ENCODE measurements at places on chromosomes 2 and 18.

DNA sequence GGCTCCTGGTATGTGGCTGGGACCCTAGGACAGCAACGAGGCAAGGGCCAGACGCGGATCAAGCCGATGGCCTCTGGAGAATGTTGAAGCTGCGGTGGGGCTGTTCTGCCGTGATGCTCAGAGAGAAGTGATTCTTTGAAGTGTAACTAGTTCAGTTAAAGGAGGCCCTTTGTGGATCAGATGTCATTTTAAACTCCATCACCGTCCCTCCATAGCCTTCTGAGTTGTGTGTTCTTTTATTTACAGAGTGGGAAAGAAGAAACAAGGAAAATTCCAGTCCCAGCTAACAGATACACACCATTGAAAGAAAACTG lies 403 bp downstream of the PNO1 start:
- DNase-seq = no peak

DNA sequence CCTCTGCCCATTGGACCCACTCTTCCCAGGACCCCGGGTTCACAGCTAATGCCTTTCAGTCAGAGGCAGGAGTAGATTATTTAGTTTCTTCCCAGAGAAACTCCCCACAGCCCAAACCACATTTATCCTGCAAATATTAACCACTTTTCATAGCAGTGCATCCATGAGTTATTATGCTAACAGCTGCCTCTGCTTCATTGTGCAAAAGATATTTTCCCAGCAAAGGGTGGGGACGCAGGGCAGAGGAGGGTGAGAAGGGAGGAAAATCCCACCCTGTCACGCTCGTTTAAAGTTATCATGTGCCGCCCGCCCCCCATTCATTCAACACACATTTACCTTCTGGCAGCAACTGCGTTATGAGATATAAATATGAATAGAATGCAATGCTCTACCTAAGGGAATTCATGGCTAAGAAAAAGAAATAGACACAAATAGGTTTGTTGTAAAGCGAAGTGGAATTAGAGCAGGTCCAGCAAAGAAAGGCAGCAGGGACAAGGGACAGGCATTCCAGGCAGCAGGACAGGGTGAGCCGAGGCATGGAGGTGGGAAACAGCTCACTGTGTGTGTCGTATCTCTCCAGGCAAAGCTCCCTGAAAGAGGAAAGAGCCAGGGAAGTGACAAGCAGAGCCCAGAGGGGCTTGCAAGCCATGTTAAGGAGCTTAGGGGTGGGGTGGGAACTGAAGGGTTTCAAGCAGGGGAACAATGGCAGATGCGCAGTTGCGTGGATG lies 46.3 kb upstream of the LTBP1 start:
- DNase-seq = no peak

DNA sequence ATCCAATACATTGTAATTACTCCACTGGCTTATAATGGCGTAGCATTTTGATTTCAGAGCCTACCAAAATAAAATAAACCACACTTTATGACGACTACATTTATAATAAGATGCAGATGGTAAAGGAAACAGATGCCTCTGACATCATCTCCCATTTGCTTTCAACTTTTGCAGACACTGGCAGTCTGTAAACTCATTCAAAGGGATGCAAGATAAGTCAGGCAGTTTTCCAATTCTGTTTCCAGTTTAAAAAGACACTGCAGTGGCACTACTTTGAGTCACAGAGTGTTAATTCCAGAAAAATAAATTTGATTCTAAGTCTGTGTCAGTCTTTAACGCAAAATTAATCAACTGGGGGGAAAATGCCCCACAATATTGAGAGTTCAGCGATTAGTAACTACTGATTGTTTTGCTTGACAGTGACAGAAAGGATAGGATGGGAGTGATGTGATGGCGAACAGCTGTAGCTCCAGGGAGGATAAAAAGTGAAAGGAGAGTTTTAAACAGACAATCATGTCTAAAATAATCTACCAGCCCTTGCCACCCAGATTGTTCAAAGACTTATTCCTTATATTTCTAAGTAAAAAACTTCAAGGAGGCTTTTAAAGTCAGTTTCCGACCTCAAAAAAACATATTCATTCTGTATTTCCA lies 6.7 kb downstream of the DSEL start:
- DNase-seq = no peak

GRCh38 chr2:144339048-144339447 lies 180.9 kb downstream of the ZEB2 start:
- DNase-seq = no peak

- DNase-seq = no peak
Measured at GRCh38 chr2:182713601-182714000, 2.5 kb upstream of the DNAJC10 start.

- no peak for DNase-seq
Measured at GRCh38 chr2:16614314-16614860, 51.2 kb downstream of the CYRIA start.

GRCh38 chr2:175309799-175310198 lies 128.3 kb upstream of the ATP5MC3 start:
- no peak for DNase-seq

DNA sequence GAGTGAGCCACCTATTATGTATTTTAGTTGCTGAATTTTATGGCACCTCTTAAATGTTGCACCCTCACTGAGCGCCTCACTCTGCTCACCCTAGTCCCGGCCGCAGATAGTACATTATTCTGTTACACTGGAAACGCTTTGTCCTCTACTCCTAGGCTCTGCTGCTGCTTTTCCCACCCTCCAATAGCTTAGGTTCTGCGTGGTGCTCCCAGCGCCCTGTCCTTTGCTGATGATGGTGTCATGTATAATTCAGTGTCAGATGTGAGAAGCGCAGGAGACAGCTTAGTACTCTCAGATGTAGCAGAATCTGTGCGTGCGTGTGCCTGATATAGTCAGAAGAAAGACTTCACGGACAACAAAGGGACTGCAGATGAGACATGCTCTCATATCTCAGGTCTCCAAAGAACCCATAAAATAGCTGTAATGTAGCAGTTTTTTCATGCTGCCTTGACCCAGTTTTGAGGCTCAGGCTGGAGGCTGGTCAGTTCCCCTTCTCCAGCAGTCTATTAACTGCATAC lies 1.4 kb upstream of the REEP1 start:
- DNase-seq = no peak

DNA sequence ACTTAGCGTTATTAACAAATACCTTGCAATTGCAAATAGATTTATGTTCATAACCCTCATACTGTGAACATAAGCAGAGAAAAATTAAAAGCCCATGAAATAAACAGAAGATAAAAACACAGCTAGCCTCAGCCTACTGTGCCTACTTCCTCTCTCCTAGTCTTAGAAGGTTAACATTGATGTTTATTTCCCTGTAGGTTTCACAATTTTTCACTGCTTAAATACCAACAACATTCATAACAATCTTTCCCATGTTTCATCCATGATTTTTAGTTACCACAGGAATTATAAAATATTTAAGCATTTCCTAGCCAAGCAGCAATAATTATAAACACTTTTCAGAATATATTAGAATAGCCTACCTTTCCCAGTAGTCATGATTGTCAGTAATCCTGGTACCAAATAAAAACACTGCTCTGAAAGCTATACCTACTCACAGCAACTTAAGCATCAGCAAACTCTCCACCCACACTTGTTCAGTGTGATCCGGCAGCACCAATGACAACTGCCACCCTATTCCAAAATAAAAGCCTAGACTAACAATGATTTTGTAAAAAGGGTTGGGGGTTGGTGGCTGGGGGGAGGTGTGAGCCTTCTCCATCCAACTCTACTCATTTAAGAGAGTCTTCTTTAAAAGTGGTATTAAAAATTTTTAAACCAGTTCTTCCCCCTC lies 40.6 kb upstream of the RNU4ATAC start:
- DNase-seq = no peak

GRCh38 chr2:2102866-2103653 lies 228.0 kb downstream of the MYT1L start:
- DNase-seq = no peak

DNA sequence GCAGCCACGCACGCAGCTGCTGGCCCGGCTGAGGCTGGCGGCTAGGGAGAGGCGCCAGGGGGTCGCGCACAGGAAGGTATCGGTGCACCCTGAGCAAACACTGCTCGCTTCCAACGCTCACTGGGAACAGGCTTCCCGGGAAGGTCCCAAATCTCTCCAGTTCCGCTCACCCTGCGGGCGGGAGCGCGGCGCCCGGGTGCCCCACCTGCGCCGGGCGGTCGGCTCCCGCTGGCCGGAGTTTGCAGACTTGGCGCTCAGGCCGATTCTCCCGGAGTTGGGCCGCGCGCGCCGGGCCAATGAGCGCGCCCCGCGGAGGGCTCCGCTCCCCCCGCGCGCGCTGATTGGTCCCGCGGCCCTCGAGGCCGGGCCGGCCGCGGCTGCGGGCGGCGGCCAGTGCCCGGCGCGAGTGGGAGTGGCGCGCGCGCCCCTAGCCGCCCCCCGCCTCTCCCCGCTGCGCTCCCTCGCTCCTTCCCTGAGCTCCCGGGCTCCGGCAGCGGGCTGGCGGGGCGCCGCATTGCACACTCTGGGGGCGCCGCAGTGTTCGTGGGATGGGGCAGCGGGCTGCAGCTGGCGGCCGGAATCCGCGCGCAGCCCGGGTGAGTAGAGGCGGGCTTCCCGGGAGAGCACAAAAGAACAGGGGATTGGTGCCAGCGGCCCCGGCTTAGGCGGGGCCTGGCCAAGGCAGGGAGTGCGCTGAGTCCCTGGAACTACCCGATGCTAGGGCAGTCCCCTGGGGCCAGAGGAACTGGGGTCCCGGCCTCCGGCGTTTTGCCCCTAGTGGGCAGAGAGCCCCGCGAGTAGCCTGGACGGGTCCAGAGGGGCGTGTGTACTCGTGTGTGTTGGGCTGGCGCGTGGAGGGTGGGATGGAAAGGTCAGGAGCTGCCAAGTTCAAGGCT lies at the start of gene LYPD6:
TSS of gene LYPD6 (plus strand) at position 461 of the 896 bp plus-strand sequence. CDS start 107,122 bp downstream, outside the sequence.
- no peak for DNase-seq

DNA sequence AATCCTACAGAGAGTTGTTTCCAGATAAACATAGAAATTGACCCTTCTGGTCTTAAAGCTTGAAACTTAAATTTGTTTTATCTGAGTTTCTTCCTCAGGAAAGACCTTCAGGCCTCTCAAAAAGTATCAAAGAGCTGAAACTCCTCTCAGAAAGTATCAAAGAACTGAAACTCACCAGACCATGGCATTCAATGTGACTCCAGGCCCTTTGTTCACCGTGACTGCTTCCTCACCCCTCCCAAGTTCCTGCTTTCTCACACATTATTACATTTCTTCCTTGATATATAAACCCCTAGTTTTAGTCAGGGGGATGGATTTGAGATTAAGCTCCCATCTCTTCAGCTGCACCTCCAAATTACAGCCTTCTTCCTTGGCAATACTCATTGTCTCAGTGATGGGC lies 6.0 kb downstream of the ANKMY1 start:
- DNase-seq = no peak

DNA sequence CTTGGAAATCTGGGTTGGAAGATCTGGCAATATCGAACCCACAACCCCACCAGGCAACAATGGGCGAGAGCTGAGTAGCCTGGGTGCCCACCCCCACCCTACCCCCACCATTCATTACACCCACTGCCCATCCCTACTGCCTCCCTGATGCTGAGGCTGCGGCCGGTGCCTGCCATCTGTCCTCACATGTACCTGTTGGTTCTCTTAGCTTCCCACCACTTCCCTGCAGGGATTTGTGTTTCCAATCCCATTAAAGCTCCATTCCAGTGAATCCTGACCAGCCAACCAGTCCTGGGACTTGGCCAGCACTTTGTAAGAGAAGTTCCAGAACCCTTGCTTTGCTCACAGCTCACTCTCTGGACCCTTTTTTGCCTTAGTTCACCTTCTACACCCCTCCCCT lies 163.0 kb upstream of the SH3BP4 start:
- DNase-seq = no peak

GRCh38 chr2:172094294-172095145 lies 8.2 kb downstream of the DLX2 start:
- no peak for DNase-seq

- no peak for DNase-seq
Measured at GRCh38 chr18:41695441-41695840, 259.6 kb upstream of the PIK3C3 start.

DNA sequence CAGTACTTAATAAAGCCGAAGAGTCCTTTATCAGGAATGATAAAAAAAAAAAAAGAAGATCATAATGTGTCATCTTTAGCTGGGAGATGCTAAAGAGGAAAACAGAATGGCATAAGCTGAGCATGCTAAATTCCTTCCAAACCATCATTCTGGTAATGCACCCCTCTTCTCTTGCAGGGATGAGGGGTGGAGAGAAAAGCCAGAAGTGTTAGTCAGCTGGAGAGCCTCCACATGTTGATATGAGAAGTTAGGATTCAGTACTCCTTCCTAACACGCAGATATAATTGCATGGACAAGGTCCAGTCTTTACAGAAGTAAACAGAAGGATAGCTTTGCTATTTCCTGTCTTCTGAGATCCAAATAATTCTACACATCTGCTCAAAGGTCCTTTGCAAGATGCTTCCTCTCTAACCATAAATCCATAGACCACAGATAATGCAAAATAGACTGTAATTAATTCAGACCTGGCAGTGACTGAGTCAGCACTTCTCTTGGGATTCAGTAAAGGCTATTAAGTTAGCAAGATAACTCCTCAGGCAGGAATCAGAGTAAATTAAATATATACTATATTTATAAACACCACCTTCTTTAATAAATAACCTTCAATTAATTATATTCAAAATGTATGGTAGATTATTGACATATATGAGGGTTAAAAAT lies 930.0 kb upstream of the KLHL29 start:
- DNase-seq = no peak

DNA sequence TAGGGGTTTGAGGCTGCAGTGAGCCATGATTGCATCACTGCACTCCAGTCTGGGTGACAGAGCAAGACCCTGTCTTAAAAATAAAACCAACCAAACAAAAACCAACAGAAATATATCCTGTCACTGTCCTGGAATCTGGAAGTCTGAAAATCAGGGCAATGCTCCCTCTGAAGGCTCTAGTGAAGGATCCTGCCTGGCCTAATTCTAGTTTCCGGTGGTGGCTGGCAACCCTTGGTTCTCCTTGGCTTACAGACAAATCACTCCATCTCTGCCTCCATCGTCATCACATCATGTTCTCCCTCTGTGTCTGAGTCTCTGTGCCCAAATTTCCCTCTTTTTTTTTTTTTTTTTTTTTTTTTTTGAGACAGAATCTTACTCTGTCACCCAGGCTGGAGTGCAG lies 15.9 kb upstream of the VPS4B start:
- DNase-seq = no peak

DNA sequence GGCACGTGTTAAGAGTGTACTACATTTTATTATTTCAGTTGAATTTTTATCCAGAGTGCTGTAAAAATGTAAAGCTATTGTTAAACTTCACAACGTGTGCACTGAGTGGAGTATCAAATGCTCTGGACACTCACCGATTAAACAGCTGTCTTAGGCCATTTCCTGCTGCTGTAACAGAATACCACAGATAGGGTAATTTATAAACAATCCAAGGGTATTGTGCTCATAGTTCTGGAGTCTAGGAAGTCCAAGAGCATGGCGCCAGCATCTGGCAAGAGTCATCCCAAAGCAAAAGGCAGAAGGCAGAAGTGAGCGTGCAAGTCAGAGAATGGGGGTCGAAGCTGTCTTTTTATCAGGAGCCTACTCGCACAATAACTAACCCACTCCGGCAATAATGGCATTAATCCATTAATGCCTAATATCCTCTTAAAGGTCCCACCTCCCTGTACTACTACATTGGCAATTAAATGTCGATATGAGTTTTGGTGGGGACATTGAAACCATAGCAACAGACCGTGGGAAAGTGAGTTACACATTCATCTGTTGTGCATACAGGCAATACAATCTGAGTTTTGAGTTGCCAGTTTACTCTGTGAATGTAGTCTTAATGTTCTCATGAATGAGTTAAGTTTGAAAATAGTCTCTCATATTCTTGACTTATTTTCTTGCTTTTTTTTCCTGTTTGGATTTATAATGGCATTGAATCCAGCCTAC lies 64.8 kb downstream of the ARMC9 start:
- DNase-seq = no peak

Measured in stimulated activated CD8-positive, alpha-beta memory T cell treated with anti-CD3 and anti-CD28 coated beads, Interleukin-15, amount 100 ng/mL, for 24 hours (primary cell).